Stimulated activated CD8-positive, alpha-beta memory T cell treated with anti-CD3 and anti-CD28 coated beads, Interleukin-4, amount 100 ng/mL, for 1 hour (primary cell): ENCODE measurements at places on chromosomes 3 and 15.

GRCh38 chr3:5059782-5060181 lies 62.3 kb upstream of the ARL8B start:
- DNase-seq: no peak

DNA sequence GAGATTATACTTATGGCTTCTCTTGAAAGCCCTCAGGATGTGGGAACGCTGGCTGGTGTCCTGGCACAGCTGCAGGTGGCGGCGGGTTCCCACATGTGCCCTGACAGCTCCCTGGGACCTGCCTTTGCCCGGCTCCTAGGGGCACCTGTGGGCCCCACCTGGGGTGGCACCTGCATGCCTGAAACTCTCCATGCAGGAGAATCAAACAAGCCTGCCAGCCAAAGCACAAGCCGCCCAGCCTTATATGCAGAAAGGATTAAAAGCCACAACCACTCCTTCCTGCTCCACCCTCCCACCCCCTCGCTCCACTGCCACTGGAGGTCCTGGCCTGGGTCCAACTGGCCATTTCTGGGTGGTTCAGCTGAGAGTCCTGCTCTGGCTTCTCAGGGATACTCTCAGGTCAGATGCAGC lies 18.1 kb downstream of the TRPM1 start:
- DNase-seq: no peak

DNA sequence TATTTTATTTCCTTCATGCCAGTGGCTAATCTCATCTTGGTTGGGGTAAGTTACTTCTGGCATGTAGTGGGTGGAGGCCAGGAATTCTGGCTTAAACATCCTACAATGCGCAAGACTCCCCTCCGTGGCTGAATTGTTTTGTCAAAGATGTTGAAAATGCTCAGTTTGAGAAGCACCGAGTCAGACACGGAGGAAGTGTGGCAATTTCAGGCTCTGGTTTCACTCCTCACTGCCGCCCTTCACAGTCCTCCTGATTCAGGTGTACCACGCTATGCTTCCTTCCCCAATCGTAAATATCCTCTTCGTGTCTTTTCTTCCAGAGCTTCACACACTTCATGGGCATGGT lies 150.7 kb downstream of the OPA1 start:
- no peak for DNase-seq

DNA sequence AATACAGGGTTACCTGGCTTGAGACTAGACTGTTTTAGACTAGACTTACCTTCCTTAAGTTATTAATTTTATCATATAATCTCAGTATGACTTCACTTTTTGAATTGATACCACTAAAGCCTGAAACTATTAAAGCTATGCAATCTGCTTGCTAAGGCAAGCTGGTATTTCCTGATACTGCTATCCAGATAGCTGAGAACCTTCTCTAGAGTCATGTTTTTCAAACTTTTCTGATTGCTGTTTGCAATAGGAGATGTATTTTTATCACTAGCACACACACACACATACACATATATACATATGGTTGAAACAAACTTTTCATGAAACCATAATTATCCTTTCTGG lies 9.3 kb upstream of the MAGI1 start:
- DNase-seq: no peak

- no peak for DNase-seq
These were observed 31.6 kb upstream of the STAG1 start for GRCh38 chr3:136783708-136784191.

- DNase-seq: no peak
These were observed 143.5 kb upstream of the TPM1 start for GRCh38 chr15:62899090-62899493.

DNA sequence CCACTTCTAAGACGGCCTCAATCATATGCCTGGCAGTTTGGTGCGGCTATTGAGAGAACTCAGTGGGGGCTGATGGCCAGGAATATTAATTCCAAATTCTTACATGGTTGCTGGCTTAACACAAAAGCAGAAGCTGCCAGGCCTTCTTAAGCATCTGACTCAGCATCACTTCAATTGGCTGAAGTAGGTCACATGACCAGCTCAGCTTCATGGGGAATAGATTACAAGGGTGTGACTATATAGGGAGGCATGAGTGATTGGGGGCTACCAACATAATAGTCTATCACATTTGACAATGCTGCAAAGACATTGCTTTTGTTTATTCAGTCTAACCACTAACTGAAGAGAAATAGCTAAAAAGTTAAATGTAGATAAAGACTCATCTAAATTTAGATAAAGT lies 101.6 kb upstream of the ANKRD28 start:
- DNase-seq: no peak

DNA sequence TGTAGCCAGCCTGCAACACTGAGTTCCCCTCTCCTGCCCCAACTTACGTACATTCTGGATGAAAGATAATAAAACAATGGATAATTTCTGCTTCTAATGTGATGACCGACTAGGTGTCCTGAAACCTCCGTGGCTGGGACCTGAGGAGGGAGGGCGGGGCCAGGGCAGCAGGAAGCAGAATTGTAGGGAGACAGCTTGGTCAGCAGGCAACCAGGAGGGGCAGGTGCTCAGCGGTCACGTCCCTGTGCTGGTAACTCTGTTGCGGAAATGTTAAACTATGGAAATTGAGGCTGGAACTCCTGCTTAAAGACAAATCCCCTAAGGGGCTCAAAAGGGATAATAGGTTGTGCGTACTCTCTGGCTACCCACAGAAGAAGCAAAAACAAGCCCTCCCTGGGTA lies 30.4 kb downstream of the SLC6A20 start:
- DNase-seq: no peak
